ENCODE measurements at places on chromosomes 3 and 15.

DNA sequence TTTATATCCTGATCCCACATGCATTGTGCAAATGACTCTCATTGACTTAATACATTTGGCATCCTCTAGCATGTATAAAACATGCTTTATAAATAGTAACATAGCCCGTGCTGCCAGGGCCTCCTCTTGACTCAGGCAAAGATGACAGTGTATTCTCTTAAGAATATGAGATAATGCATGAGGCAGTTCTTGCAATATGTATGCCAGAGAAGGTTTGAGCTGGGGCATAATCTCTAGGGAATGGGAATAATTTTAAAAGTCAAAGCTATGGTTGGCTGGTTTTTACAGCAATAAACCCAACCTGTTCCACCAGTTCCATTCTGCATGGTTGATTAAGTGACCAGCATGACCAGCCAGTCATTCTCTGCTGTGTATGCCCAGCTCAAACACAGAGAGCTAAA is 179.0 kb upstream of the PFN2 start:
- peak; percentile 80 for DNase-seq

DNA sequence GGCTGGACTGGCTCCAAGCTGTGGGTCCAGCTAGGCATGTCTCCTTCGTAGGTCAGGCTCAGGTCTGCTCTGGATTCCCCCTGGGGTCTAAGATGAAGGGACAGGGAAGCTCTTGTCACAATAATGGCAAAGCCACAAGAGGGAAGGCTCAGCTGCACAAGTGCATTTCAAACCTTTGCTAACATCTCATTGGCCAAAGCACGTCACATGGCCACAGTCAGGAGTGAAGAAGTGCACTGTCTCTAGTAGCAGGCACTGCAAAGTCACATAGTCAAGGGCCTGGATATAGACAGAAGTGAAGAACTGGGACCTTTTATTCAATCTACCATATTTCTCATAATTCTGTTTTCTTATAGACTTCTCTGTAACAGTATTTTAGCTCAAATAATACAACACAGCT is 20.1 kb downstream of the DLEC1 start:
- DNase-seq, result no peak

DNA sequence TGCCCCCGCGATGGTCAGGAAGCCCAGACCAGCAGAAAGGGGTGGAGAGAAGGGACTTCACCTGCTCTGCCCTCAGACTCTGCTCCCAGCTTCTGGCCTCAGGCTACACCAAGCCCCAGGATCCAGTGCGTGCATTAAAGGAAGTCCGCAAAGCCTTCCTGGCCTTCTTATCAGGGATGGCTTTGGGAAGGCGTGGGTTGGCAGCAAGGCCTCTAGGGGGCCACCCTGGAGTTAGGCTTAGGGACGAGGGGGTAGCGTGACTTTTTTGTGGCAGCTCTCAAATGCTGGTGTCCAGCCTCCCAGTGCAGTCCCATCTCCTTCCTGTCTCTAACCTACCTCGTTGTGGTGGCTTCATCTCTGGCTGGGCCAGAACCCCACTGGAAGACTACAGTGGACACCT is 18.9 kb upstream of the RPL29 start:
- no peak for DNase-seq

- no peak for DNase-seq
These were observed 13.3 kb upstream of the LMAN1L start for GRCh38 chr15:74799255-74799855.

- DNase-seq, result no peak
These were observed 809.7 kb downstream of the NR2F2 start for GRCh38 chr15:97140216-97140615.

DNA sequence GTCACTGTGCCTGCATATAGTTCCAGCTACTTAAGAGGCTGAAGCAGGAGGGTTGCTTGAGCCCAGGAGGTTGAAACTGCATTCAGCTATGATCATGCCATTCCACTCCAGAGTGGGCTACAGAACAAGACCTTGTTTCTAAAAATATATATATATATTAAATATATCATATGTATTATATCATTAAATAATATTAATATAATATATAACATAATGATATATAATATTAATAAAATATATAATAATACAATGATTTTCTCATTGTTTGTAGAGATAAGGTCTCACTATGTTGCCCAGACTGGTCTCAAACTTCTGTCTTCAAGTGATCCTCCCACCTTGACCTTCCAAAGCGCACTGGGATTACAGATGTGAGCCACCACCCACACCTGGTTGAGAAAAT is 101.8 kb downstream of the NAALADL2 start:
- DNase-seq, result no peak

- no peak for DNase-seq
These were observed 145.3 kb upstream of the LIPC start for GRCh38 chr15:58286523-58286922.

DNA sequence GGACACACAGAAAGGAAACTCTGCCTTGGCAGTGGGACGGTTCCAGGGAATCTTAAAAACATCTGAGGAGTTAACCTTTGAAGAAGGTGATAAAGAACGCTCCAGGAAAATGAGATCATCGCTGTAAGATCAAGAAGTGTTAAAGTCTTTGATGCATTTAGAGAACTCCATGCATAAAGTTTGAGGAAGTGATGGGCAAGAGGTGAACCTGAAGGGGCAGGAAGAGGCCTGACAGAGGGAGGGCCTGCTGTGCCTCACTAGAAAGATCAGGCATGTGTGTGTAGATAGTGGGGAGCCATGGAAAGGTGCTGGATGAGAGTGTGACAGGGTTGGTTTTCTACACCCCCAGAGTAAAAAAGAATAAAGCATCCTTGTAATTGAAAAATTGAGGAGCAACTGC is 889.2 kb downstream of the MCTP2 start:
- DNase-seq, result no peak

DNA sequence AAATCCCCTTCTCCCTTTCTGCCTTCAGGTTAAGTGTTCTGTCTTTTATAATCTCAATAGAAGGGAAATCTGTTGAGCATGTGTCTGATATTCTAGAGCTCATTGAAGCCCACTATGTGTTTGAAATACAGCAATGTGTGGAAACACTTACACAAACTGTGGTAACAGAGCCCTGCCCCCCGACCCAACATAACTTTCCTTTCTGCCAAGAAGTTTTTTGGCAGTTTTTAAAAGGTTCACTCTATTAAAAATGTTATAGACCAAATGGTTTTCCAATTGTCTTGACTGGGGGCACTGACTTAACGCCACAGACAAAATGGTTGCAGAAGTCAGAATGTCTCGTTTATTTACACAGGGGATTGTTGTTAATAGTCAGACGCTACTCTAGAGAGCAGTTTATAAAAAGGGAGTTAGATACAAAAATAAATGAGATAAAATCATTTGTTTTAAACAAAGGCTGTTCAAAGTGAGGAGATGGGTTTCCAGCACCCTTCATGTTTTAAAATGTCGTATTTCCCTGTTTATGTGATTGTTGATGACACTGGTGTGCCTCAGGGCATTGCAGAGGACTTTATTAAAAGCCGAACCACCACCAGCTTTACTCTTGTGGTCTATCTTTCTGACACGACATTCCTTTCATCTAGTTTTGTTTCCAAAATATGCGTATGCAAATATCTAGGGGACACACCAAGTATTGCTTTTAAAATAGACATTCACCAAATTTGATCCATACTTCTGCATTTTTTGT is 26.7 kb upstream of the GREM1 start:
- no peak for DNase-seq

- DNase-seq, result no peak
These were observed 98.0 kb upstream of the LIMD1 start for GRCh38 chr3:45496555-45496954.

DNA sequence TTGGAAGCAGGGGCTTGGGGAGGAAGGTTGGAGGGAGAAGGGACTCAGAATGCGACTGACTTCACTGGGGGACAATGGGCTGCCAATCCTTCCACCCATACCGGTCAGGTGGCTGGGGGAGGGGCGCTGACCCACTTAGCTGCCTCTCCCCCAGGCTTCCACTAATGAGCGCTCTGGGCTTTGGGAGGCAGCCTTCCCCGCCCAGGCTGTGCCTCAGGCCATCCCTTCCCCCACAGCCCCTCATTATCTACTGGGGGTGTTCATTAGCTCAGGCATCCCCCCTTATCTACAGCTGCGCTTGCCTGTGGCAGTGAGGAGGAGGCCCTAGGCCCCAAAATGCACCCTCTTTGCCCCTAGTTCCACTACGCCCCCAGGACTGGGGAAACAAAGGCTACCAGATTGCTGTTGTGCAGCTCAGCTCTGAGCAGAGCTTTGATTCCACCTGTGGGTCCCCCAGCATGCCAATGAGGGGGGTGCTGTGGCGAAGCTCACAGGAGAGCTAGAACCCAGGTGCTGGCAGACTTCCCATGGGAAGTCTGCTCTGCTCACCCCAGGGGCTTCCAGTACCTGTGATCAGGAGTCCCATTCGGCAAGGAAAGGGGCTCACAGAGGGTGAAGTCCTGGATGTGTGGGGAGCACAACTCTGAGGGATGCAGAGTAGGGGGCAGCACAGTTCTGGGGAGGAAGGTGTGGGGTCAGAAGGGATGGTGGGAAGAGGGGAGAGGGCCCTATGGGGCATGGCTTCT is 29.4 kb upstream of the SEMA3F start:
- DNase-seq, result no peak

DNA sequence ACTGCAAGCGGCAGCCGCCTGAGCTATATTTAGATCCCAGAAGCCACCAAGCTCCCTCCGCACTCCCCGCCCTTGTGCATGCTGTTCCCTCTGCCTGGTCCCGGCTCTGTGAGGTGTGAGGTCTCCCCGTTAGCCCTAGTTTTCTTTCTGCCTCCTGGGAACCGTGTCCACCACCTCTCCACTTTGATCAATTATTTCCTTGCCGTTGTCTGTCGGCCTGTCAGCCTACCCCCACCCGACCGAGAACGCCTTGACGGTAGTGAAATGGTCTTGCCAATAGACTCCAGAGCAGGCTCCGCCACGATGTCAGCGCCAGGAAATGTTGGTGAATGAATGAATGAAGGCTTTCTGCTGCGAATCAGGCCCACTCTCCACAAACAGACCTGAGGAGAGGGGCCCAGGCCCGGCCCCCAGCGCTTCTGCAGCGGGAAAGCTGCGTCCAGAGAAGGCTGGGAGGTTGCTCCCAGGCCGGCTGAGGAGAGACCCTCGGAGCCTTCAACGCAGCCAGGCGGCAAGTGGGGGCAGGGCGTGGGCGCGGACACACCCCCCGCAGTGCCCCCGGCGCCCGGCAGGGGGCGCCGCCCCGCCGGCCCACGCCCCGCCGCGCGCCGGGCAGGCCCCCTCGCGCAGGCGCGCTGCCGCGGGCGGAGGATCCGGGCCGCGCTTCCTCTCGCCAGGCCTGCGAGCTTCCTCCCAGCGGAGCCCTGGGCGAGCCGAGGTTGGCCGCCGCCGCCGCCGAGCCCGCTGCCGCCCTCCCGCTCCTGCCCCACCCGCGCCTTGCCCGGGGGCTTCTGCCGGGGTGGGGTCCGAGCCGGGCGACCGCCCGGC is at the start of gene CSK:
CSK (plus strand) TSS at position 650 of the 828 bp plus-strand sequence. CDS start 16,218 bp downstream, outside the sequence.
- peak; percentile 12 for DNase-seq

GRCh38 chr3:197417441-197417840 is 119.0 kb upstream of the DLG1 start:
- DNase-seq, result no peak

- peak; percentile 2 for DNase-seq
These were observed 1.1 kb upstream of the TLNRD1 start for GRCh38 chr15:80999623-81000036.

DNA sequence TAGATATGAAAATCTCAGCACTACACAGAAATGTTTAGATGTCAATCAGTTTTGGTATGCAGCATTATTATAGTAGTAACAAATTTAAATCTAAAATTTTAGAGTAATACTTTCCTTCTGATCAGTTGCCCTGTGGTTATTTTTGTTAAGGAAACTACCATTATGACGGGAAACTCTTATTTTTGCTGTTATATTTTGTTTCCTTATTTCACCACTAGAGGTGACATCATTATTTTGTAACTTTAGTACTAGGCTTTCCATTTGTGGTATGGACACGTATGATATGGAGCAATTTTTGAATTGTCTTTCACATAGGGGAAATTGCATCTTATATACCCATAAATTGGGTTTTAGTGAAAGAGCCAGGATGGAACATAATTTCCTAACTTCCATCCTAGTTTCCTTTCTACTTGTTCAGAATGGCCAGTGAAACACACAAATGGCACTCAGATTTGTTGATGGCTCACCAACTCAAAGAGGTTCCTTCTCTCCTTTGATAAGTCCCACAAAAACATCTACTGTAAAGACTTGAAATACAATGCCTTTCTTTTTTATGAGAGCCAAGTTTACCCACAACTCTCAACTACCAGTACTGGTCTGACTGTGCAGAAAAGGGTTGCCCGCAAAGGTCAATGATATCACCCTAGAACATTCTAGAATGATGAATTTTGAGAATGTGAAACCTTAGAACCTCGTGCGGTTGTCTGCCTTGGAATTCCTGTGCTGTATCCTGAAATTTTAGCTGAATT is 19.4 kb upstream of the PPP4R2 start:
- DNase-seq, result no peak

DNA sequence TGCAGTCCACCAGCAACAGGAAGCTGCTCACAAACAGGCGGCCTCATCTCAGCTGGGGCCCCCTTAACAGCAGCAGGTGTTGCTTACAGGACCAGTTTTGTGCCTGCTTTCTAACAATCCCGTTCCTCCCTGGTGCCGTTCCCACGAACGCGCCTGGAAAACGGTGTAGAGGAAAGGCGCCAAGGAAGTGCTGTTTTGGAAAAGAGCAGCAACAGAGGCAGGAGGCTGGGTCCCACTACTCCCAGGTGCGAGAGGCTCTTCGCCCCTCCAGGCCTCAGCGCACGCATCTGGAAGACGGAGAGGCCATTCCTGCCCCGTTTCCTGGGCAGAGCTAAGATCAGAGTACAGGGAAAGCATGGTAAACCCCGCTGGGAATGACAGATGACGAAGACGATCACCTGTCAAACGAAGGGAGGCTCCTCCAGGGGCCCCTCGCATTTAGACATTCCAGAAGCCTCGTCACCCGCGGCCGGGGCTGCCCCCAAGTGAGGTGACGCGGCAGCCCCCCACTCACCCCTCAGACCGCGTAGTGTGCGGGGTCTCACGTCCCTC is 603 bp downstream of the SCAPER start:
- no peak for DNase-seq

DNA sequence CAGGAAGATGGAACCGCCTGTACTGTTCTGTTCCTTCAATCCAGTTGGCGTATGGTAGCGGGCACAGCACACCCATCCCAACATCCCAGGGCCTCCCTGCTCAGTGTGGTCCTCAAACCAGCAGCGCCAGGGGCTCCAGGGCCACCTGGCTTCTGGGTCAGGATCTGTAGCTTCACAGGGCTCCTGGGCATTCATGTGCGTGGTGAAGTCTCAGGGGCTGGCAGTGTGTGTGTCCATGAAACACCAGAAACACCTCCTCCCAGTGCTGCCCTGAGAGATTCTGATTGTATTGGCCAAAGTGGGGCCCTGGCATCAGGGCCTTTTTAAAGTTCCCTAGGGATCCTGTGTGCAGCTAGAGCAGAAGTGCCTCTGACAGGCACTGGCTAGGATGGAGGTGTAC is 42.1 kb downstream of the ABTB1 start:
- no peak for DNase-seq

DNA sequence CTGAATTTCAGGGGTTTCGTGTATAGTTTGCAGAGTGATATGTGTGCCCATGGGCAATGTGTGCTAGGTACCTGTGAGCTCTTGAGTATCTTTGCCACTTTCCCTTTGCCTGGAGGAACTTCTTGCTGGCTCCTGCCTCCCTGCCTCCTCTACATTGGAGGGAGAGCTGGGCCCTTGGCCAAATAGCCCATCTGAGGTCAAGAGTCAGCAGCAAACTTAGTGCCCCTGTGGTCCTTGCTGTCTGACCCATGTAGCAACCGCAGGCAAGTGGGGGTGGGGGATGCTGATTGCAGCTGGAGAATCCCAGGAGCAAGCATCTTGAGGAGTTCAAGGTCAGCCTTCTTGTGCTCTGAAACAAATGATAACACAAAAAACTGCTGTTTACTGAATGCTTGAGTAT is 5.4 kb upstream of the TBC1D21 start:
- no peak for DNase-seq

- DNase-seq, result no peak
These were observed 66.1 kb downstream of the FBLN2 start for GRCh38 chr3:13615019-13615528.
